Spleen (tissue), 13 donors: ENCODE measurements at places on chromosomes 1 and 21. TPM values are rescaled to one million over a fixed set of nuclear protein-coding genes. Genes with fewer than 3 reads are reported as not detected.

- H3K27me3 ChIP-seq, result no peaks in the 10 kb centered on the region
- DNase-seq, result no peak
- no peak overlapping the region for H3K4me3 ChIP-seq
- no peak overlapping the region for H3K27ac ChIP-seq
- peaks cover 5% of the 10 kb centered on the region for H3K4me1 ChIP-seq
These were observed 111.8 kb upstream of the ADAR start for GRCh38 chr1:154719586-154720327.

- H3K27ac ChIP-seq, result no peak overlapping the region
- H3K4me1 ChIP-seq, result no peaks in the 10 kb centered on the region
- DNase-seq, result no peak
These were observed 32.2 kb upstream of the RNF11 start for GRCh38 chr1:51203874-51204245.

DNA sequence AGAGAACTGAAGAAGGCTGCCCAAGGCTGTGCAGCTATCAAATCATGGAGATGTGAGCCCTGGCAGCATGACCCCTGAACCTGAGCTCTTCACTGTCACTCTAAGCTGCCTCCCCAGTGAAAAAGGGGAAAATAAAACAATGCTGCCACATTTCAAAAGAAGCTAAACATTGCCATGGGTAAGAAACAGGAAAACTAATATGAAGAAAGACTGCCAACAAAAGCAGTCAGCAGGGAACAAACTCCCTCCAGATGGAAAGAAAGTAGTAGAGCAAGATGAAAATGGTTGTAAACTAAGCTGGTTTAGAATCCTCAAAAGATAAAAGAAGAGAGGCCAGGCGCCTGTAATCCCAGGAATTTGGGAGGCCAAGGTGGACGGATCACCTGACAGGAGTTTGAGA, 36.2 kb upstream of the CSF1 start:
- no peaks in the 10 kb centered on the region for H3K27me3 ChIP-seq
- no peaks in the 10 kb centered on the region for H3K36me3 ChIP-seq
- DNase-seq, result no peak

- H3K4me3 ChIP-seq, result no peak overlapping the region
- no peak for DNase-seq
- no peaks in the 10 kb centered on the region for H3K36me3 ChIP-seq
These were observed 96.0 kb upstream of the PAXBP1 start for GRCh38 chr21:32867597-32867996.

GRCh38 chr1:21251773-21252471, 38.3 kb downstream of the ECE1 start:
- H3K36me3 ChIP-seq, result peaks cover 96% of the 10 kb centered on the region
- peaks cover 16% of the 10 kb centered on the region for H3K4me1 ChIP-seq
- no peak overlapping the region for H3K27ac ChIP-seq
- H3K27me3 ChIP-seq, result no peaks in the 10 kb centered on the region

DNA sequence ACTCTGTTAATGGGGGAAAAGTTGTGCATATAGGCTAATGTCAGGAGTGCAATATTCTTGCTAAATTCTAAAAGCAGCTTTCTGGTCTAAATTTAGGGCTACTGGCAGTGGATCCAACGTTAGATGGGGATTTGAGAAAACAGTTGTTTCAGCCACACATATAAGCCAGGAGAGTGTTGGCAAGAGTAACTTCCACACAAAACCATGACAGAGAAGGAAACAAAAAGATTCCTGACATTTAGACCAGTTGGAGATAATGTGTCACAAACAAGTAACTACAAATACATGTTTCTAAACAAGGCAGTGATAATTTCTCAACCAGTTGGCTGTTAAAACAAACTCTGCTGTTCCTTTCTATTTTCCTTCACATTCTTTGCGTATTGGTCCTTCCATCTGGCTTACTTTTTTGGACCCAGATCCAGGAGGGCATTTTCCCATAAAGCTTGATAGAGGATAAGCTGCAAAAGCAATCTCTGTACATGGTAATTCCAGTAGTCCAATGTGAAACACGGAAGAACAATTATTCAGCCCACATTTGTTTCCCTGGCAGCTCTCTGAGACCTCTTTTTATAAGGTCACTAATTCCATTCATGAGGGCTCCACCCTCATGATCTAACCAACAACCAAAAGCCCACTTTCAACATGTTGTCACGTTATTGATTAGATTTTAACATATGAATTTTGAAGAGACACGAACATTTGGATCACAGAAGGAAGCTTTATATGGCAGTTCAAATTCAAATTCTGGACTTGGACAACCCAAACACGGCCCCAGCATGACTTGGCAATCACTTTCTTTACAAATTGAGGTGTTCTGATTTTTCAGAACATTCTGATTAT, 1888.6 kb downstream of the MRPL39 start:
- DNase-seq, result no peak
- no peaks in the 10 kb centered on the region for H3K27me3 ChIP-seq
- H3K4me1 ChIP-seq, result no peaks in the 10 kb centered on the region
- no peaks in the 10 kb centered on the region for H3K36me3 ChIP-seq
- H3K4me3 ChIP-seq, result no peak overlapping the region

- DNase-seq, result no peak
- H3K27ac ChIP-seq, result no peak overlapping the region
- H3K27me3 ChIP-seq, result no peaks in the 10 kb centered on the region
- H3K4me1 ChIP-seq, result peaks cover 17% of the 10 kb centered on the region
- no peak overlapping the region for H3K4me3 ChIP-seq
These were observed 9.7 kb upstream of the CAMK2N1 start for GRCh38 chr1:20495661-20496060.

Gene CD1C
- polyA plus RNA-seq, result 85.3 TPM

DNA sequence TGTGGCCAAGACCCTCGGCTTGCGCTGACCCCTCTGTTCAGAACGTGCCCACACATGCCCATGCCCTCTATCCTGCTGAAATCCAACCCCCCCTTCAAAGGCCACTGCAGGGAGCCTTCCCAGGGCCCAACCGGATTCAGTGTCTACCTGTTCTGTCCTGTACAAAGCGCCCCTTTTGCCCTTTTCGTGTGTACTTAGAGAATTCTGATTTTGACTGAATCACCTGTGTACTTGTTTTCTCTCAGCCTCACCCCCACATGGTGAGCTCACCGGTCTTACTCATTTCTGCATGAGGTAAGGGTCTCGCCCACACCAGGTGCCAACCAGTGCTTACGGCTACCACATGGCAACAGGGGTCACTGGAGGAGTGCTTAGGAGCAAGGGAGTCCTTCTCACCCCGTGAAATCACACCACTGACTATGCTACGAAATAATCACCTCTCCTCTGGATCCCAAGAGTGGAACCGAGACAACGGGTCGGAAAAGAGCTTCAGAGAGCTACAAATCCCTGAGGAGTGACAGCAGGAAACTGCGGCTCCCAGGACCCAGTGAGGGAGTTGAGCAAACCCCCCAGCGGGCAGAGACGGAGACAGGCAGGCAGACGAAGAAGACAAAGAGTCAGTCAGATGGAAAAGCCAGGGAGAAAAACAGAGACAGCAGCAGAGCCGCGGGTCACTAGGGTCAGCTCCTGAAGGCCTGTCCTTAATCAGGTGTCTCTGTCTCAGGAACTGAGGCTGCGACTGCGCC, 2.1 kb upstream of the S100A2 start:
- peak; percentile 62 for DNase-seq
- no peak overlapping the region for H3K27ac ChIP-seq
- peaks cover 62% of the 10 kb centered on the region for H3K4me1 ChIP-seq
- no peaks in the 10 kb centered on the region for H3K36me3 ChIP-seq
- no peaks in the 10 kb centered on the region for H3K27me3 ChIP-seq

DNA sequence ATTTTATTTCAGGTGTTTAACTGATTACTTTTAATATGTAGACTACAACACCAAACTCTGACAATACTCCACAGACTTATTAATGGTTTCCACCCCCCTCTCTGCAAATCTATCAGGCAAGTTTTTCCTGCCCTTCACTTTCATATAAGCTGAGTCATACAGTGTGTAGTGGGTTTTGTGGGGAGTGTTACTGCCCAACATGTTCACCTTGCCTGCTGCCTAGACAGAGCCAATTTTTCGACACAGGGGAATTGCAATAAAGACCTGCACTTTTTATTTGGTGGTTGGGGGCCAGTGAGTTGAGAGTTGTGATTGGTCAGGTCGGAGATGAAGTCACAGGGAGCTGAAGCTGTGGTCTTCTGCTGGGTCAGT, 119.7 kb downstream of the PPIAL4G start:
- no peak for DNase-seq
- no peak overlapping the region for H3K27ac ChIP-seq
- H3K36me3 ChIP-seq, result no peaks in the 10 kb centered on the region
- H3K4me3 ChIP-seq, result no peak overlapping the region

GRCh38 chr1:60765204-60765603, 317.2 kb upstream of the NFIA start:
- no peaks in the 10 kb centered on the region for H3K36me3 ChIP-seq
- H3K27ac ChIP-seq, result no peak overlapping the region
- DNase-seq, result no peak
- no peak overlapping the region for H3K4me3 ChIP-seq

Gene UFC1
- polyA plus RNA-seq, result 130 TPM

DNA sequence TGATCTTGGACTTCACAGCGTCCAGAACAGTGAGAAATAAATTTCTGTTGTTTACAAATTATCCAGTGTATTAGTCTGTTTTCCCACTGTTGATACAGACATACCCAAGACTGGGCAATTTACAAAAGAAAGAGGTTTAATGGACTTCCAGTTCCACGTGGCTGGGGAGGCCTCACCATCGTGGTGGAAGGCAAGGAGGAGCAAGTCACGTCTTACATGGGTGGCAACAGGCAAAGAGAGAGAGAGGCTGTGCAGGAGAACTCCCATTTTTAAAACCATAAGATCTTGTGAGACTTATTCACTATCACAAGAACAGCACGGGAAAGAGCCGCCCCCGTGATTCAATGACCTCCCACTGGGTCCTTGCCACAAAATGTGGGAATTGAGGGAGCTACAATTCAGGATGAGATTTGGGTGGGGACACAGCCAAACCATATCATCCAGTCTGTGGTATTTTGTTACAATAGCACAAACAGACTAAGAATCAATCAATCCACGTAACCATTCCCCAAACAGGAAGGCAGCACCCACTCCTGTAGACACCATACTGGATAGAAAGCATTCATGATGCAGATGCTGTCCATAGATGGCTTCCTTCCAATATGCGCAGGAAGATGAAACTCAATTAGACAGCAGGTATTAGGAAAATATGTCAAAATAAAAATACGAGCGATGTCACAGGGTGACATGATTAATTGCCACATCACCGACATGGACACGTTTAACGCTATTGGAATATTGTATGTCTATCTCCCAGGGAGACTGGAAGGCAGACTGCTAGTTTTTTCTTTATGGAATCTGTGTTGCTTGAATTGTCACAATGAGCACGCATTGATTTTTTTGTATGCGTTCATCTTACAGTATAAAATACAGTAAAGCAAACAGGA, 22.8 kb downstream of the ECE1 start:
- no peaks in the 10 kb centered on the region for H3K27me3 ChIP-seq
- H3K27ac ChIP-seq, result peak overlapping the region; percentile 47
- no peak overlapping the region for H3K4me3 ChIP-seq
- no peak for DNase-seq
